Naive B cell (primary cell): ENCODE measurements at places on chromosomes 3 and 15. TPM values are rescaled to one million over a fixed set of nuclear protein-coding genes. Genes with fewer than 3 reads are reported as not detected.

Gene SLC22A14
- polyA plus RNA-seq: not detected

- no peak for DNase-seq
Observed at GRCh38 chr3:149906036-149906435, 64.7 kb downstream of the PFN2 start.

GRCh38 chr15:25579127-25579526, 140.3 kb upstream of the UBE3A start:
- no peak for DNase-seq

Gene FOXB1
- polyA plus RNA-seq: not detected

Gene EEF1AKMT4
- 4.3 TPM for polyA plus RNA-seq

DNA sequence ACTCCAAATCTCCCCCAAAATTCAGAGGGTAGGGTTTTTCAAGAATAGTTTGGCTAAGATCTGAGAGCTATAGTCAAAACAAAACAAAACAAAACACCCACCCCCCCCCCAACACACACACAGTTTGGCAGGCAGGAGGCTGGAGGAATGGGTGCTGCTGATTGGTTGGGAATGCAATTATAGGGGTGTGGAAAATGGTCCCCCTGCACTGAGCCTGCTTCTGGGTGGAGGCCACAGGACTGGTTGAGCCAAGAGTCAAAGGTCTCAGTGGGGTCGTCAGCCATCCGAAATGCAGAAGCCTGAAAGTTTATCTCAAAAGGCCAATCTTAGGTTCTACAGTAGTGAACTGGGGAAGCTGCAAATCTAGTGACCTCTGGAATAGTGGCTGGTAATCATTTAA, 2.5 kb upstream of the HACD2 start:
- DNase-seq: no peak

GRCh38 chr3:132645058-132645457, 14.6 kb downstream of the ACAD11 start:
- DNase-seq: no peak

GRCh38 chr3:141081141-141081795, 30.1 kb downstream of the SPSB4 start:
- DNase-seq: no peak

GRCh38 chr15:70091726-70092463, 5.8 kb downstream of the TLE3 start:
- DNase-seq: no peak

GRCh38 chr3:139982404-139982803, 47.4 kb downstream of the CLSTN2 start:
- no peak for DNase-seq

DNA sequence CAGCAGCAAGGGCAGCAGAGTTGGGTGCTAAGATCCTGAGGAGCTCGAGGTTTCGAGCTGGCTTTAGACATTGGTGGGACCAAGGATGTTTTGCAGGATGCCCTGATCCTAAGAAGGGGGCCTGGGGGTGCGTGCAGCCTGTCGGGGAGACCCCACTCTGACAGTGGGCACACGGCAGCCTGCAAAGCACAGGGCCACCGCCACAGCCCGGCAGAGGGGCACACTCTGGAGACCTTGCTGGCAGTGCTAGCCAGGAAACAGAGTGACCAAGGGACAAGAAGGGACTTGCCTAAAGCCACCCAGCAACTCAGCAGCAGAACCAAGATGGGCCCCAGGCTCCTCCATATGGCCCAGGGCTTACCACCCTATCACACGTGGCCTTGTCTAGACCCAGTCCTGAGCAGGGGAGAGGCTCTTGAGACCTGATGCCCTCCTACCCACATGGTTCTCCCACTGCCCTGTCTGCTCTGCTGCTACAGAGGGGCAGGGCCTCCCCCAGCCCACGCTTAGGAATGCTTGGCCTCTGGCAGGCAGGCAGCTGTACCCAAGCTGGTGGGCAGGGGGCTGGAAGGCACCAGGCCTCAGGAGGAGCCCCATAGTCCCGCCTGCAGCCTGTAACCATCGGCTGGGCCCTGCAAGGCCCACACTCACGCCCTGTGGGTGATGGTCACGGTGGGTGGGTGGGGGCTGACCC, 18.8 kb downstream of the SEC61A1 start:
- no peak for DNase-seq

DNA sequence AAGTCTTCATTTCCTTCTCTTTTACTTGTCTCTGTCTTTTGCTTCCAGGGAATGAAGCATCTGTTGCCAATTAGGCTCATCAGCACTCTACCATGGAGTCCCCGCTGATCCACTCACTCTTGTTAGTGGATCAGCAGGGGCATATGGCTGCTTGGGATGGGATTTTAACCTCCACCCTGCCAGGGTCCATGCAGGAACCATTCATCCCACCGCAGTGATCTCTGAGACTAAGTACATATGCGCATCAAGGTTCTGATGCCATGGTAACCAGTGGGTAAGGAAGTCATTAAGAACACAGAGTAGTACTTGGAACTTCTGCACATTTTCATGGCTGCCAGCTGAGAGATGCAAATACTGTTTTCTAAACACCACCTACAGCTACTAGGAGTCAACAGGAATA, 374.0 kb upstream of the ALCAM start:
- no peak for DNase-seq
